ENCODE measurements at places on chromosomes 5 and 9.

- no peak for DNase-seq
These were observed 137.7 kb downstream of the CNTLN start for GRCh38 chr9:17272536-17272935.

DNA sequence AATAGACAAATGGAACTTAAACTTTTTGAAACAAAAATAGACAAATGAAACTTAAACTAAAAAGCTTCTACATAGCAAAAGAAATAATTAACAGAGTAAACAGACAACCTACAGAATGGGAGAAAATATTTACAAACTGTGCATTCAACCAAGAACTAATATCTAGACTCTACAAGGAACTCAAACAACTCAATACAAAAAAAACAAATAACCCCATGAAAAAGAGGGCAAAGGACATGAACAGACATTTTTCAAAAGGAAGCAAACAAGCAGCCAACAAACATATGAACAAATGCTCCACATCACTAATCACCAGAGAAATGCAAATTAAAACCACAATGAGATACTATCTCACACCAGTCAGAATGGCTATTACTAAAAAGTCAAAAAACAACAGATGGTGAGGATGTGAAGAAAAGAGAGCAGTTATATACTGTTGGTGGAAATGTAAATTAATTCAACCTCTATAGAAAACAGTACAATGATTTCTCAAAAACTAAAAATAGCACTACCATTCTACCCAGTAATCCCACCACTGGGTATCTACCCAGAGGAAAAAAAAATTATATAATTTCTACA is 170.8 kb upstream of the RGMB start:
- DNase-seq: no peak

DNA sequence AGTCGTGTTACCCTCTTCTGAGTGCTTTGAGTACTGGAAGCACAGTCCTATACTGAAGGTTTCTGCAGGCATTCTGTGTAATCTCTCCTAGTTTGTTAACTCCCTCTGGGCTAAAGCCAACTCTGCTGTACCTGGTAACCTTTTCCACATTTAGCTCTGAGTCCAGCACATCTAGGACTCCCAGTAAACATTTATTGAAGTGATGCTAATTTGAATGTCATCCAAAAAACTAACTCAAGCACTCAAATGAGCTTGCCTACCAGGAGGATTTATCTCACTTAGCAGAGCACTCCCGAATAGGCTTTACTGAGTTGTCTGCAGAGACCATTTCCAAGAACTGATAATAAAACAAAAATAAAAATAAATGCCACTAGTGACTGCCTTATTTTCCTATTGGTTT is 79.5 kb upstream of the NFIB start:
- no peak for DNase-seq

DNA sequence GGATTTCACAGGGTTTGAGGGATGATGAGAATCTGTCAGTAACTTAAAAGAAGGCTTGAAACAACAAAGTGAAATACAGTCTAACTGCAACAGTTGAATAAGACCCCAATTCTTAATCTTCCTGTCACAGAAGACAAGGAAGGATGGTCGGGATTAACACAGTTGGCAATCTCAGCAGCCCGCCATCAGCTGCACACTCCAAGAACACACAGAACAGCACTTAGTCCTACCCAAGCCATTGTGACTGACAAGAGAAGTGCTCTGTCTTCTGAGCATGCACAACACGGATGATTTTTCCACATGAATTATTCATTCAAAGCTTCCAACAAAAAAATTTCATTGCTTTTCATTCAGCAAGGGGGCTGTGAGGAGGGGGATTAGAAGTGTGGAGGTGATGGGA is 576.1 kb downstream of the TLE4 start:
- no peak for DNase-seq

- no peak for DNase-seq
These were observed 494.9 kb upstream of the MEF2C start for GRCh38 chr5:89377767-89378455.

DNA sequence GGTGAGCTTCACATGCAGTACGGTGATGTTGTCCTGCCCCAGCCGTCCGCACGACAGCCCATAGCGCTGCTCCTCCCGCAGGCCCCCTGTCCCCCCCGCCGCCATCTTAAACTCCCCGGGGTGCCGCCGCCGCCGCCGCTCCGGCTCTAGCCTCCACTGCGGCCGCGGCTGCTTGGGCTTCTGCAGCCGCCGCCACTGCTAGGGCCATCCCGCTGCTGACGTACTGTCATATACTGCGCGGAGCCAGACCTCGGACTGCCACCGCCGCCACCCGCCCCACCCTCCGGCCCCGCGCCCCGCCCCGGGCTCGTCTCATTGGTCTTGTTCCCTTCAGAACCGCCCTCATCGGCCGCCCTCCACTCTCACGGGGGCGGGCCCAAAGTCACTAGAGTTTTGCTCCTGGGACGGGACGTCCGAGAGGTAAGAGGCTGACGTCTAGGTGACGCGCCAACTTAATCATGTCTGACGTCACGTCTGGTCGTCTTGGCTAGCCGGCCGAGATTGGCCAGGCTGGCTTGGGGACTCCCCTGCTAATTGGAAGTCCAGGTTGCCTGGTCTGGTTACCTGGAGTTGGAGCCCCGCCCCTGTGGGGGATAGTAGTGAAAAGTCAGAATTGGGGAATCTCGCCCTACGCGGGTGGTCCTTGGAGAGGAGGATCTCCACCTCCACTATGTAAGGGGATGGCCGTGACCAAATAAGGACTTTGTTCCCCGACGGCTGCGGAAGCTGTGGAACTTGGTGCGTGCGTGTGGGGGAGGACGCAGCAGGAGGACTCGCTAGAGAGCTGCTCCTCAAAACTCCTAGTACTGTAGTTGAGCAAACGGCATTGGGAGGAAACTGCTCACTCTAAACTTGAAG is at the start of gene ELL2:
TSS of gene ELL2 (minus strand) at position 235 of the 858 bp plus-strand sequence. CDS start at position 105, 130 bp downstream.
- peak; percentile 85 for DNase-seq

- no peak for DNase-seq
These were observed 24.4 kb downstream of the ATOX1 start for GRCh38 chr5:151734064-151734408.

GRCh38 chr9:121857928-121858327 is 206.5 kb downstream of the DAB2IP start:
- no peak for DNase-seq

DNA sequence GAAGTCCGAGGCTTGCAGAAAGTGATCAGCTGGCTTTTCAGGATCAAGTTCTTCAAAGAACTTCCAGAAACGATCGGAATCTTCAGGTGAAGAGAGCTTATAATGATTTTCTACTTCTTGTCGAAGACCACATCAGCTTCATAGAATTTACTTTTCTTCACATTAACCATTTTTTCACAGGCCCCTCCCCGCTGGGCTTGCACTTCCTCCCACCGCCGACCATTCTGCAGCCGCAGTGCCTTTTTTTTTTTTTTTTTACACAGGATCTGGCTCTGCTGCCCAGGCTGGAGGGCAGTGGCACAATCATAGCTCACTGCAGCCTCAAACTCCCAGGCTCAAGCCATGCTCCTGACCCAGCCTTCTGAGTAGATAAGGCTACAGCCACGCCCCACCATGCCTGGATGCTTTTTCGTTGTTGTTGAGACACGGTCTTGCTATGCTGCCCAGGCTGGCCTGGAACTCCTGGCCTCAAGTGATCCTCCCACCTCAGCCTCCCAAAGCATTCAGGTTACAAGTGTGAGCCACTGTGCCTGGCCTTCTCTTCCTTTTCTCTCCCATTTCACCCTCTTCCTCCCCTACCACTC is 15.3 kb upstream of the RNF130 start:
- DNase-seq: no peak

DNA sequence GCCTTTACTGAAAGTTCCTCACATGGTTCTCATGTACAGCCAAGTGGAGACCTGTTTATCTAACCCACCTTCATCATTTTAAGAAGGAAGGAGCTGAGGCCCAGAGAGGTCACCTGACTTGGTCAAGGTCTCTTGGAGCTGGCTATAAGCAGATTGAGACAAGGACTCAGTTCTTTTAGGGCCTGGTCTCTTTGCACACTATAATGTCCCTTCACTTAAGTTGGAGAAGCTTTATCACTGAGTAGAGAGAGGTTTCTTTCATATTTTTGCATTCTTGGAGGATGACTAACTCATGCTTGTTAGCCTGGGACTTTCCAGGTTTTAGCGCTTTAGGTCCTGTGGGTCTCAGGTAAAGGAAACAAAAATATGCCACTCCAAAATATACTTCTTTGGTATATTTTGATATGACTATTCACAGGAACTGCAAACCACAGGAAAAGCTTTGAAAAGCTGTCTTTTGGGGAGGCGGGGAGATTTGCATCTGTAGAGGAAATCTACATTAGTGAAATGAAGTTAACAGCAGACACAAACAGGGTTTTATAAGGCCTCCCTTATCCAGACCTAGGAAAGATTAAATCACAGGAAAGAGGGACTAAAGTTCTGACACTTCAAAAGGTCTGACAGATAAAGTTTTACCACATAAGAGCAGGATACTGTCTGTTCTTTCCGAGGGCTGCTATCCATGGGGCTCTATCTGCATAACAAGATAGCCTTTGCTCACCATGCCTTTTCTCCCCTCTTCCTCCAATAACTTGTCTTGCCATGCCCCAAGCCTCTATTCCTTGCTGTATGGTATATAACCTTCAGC is 95.8 kb upstream of the ANKRD55 start:
- DNase-seq: no peak

- no peak for DNase-seq
These were observed 90.3 kb downstream of the DIRAS2 start for GRCh38 chr9:90552317-90552716.

Data from GDM1 (cell line).